Activated CD4-positive, alpha-beta T cell treated with anti-CD3 and anti-CD28 coated beads, Interleukin-2, amount 50 U/mL, for 4 hours (primary cell): ENCODE measurements at places on chromosomes 4 and X.

GRCh38 chr4:89570931-89571330 is 263.3 kb upstream of the GPRIN3 start:
- no peak for DNase-seq

GRCh38 chr4:180449395-180449956 is 1793.7 kb upstream of the TENM3 start:
- DNase-seq: no peak

- no peak for DNase-seq
Measured at GRCh38 chr4:79141530-79141929, 184.3 kb downstream of the NAA11 start.

DNA sequence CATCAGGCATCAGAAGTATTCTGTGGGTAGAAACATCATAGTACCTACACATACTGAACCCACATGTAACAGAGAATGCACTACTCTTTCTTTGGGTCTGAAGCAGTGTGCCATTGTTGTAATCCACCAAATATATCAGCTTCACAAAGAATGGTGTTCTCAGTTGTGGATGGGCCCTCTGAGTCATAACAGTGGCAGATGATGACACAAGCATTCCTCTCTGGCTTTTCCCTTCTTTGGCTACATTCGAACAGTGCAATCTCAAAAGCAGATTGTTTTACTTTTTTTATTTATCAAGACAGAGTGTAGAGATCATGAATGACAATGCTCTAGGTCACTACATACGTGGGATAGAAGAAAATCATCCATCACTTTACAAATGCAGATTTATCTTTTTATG is 247.2 kb upstream of the EPHA5 start:
- no peak for DNase-seq
